Activated CD8-positive, alpha-beta memory T cell treated with anti-CD3 and anti-CD28 coated beads, Interleukin-2, amount 50 U/mL, for 4 hours (primary cell): ENCODE measurements at places on chromosomes 12 and 14.

- DNase-seq: peak; percentile 28
Measured at GRCh38 chr12:66688846-66689439, 10.1 kb upstream of the GRIP1 start.

- DNase-seq: no peak
Measured at GRCh38 chr14:36513451-36514277, 6.4 kb downstream of the NKX2-1 start.

GRCh38 chr14:103909531-103910261 is 18.6 kb upstream of the TDRD9 start:
- DNase-seq: no peak

DNA sequence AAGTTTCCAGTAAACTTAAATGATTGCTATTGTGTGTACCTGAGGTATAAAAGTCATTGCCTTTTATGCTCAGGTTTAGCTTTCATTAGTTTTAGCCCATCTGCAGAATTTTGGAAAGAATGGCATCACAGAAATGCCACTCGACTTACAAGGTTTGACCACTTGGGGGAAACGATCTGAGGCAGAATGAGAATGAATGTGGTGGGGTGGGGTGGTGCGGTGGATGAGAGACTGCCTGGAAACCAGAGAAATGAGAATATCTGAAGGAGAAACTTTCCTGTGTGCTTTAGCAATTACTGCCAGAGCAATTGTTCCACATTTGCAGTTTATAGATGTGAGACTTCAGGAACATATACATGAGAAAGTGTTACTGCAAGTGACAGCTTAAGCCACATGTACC is 225.4 kb upstream of the PDE3A start:
- no peak for DNase-seq

DNA sequence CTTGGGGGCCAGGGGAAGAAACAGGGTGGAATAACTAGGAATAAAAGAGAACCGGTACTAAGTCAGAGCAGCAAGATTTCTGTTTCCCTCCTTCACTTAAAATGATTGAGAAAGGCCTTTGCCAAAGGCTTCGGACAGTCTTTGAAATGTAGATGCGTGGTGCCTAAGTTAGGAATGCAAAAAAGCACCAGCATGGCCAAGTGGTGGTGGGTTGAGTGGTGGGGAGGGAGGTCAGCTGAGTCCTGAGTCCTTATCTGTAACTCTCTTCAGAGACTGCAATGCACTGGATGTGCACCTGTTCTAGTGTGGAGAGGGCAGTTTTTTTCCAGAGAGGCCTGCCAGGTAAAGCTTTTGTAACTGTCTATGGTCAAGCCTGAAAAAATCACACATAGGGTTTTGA is 919.9 kb downstream of the FSCB start:
- no peak for DNase-seq

DNA sequence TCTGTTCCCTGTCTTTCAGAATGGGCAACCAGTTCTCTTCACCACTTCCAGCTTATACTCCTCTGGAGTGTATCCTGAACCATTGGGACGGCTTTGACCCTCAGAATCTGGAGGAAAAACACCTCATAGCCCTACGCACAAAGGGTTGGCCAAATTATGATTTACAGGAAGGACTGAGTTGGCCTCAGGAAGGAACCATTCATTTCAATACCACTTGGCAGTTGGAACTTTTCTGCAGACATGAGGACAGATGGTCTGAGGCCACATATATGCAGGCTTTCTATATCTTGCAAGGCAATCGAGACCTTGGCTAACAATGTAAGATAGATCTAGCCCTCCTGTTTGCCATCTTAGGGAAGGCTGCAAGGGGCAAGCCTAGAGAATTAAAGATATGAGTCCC is 24.0 kb downstream of the CLECL1 start:
- no peak for DNase-seq

- DNase-seq: no peak
Measured at GRCh38 chr12:95184121-95184520, 33.1 kb downstream of the FGD6 start.

- no peak for DNase-seq
Measured at GRCh38 chr12:69099201-69099837, 140.1 kb upstream of the CPSF6 start.

DNA sequence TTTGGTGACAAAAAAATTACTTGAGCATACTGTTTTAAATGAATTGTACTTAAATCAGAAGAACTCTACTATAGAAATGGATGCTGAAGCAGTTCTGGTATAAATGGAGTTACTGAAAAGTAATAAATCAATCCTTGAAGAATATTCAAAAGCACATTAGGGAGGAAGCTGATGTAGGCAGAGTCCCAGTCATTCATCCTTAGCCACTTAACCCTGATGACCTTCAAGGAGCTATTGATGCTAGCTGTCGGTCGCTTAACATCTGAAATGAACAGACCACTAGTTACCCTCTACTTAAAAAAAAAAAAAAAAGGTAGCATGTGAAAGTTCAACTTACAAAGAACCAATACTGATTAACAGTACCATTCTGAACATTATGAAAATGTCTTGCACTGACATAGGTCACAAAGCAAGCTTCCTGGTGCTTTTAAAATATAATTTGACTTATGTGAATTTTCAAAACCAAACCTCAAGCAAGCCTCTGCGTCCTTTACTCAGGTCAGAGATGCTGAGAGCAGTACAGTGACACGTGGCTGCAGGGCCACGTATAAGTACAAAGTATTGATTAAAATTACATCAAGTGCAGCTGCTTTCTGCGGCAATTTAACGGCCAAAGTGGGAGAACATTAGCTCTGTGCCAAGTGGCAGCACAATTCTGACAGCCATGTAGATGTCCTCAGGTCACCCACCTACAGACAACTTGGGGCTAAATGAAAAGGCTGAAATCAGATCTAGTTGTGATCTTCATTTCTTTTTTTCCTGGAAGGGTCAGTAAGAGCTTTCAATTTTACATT is 18.1 kb downstream of the PPM1H start:
- no peak for DNase-seq

DNA sequence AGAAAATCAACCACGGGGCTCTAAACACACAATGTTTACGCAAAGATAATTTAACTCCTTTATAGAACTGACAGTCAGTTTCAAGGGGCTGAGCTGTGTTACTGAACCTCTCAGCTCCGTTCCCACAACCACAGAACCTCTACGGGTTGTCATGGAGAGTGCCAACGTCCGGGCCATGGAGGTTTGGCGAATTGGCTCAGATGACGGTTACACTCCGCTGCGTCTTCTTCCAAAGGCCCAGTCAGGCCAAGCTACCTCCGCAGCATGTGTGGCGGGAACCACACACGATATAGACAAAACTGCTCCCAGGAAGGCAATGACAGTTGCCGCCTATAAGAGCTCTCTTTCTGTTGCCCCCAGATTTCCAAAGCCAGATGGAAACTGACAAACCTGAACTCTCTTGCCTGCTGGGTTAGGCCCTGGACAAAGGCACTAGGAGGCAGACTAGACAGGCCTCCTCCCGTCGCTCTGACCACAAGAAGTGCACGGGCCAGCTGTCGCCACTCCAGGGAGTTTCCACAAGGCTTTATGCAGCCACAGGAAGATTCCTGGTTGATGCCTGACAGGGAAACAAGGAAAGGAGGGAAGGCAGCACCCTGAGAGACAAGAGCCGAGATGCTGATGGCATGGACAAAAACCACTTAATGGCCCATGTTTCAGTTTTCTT is 30.3 kb downstream of the CCDC88C start:
- no peak for DNase-seq

- DNase-seq: no peak
Measured at GRCh38 chr12:123200414-123200813, 32.5 kb downstream of the MPHOSPH9 start.

GRCh38 chr12:252636-253035 is 10.0 kb downstream of the SLC6A13 start:
- DNase-seq: no peak

GRCh38 chr12:121184425-121184824 is 25.5 kb upstream of the P2RX4 start:
- DNase-seq: no peak

DNA sequence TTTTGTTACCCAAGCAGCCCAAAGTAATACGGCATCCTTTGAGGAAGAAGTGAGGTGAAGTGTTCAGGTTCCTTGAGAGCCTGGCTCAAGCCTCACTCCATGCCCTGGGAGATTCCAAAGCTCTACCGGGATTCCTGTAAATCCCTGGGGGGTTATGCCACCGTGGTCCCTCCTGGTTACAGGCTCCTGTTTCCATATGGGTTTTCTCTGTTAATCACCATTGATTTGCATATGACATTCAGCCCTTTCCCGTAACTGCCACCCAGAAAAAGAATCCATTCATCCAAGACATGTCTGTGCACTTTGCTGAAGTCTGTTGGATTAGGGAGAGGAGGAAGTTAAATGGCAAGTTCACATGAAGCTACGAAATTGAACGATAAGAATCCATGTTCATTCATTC is 27.9 kb upstream of the CCDC60 start:
- no peak for DNase-seq

DNA sequence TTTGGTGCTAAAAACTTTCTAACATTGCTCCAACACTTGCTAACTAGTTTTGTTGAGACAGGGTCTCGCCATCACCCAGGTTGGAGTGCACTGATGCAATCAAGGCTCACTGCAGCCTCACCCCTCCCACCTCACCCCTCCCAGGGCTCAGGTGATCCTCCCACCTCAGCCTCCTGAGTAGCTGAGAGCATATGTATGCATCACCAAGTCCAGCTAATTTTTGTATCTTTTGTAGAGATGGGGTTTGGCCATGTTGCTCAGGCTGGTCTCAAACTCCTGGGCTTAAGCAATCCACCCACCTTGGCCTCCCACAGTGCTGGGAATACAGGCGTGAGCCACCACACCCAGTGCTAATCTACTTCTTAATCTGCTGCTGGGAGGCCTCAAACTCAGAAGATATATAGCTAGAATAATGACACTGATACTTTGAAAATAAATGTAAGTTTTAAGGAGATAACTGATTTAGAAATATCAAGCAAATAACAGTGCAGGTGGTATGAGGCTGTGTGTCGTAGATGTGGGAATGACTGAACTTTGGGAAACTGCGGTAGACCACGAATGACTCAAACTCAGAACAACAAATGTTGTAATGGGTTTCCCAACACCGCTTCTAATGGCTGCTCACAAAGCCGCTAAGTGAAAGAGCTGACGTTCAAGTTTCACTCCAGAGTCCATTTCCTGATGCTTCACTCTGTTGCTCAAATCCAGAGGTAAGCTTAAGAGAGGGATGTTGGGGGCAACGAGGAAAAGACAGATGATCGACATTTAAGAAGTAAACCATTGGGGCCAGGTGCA is 10.0 kb downstream of the TMCC3 start:
- DNase-seq: no peak

GRCh38 chr14:41739203-41739602 is 132.5 kb downstream of the LRFN5 start:
- no peak for DNase-seq

GRCh38 chr14:66069830-66070541 is 416.2 kb upstream of the CCDC196 start:
- no peak for DNase-seq

DNA sequence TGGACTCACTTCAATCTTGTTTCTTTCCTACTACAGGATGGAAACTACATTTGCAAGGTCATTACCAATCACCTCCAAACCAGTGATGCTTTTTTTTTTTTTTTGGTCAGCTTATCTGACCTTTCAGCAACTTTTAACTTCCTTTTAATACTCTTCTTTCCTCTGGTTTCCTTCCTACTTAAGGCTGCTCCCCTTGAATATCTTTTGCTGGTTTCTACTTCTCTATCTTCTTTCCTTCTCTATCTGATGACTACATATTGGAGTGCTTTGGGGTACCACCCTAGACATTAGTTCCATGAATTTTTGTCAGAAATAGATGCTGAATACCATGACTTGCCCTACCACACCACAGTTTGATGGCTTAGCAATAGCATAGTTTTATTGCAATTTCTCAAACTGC is 197.7 kb upstream of the DDHD1 start:
- no peak for DNase-seq

- no peak for DNase-seq
Measured at GRCh38 chr12:48789858-48790326, 1.0 kb upstream of the ADCY6 start.

DNA sequence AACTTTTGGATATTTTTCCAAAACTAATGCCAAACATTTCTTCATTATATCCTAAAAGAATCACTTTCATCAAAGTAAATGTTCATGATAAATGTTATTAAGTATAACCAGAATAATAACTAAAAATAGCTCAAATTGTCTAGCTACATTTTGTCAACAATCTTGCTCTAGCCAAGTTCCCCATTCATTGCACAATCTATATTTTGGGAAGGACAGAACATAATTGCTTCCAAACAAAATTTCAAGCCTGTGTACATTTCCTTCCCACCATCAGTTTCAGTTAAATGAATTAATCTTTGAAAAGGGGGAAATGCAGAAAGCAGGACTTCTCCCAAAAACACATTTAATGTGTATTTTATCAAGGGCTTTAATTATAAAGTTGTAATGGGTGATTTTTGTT is 98.0 kb upstream of the PLEKHG7 start:
- no peak for DNase-seq

DNA sequence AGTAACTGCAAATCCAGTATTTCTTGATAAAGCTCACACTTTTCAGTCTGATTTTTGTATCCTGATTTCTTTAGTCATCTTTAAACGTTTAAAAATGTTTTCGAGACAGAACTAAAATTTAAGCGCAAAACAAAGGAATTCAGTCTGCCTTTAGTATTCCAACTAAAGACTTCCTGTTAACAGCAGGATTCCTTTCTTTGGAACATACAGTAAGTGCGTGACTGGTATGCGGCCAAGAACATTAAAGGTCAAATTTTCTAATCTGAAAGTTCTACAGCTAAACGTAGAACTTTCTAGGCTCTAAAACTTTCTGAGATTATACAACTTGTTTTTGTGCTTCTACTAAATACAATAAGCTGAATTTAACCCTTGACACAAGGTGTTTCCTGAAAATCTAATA is 9.9 kb downstream of the SAV1 start:
- DNase-seq: no peak

DNA sequence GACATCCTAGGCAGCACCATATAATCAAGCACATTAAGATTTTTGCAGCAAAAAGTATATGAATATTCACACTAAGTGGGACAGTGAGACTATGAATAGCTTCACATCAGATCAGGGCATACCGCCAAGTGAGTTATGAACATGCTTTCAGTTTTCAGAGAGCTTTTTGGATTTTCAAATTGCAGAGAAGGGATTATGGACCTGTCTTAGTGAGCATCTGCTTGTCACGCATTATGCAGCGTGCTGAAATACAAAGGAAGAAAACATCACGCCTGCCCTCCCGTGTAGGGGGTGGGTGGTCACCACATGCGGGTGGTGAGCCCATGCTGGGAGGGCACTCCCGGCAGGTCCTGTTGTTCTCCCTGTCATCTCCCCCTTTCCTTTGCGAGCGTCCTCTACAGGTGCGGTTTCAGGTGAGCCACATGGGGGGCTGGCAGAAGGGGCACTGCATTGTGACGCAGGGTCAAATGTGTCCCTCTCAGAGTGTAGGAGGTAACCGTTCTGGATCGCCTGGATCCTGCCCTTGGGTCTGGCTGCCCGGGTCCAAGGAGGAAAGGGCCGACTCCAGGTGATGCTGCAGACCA is 42.6 kb downstream of the TRAF3 start:
- DNase-seq: no peak
